ENCODE measurements at places on chromosomes 4 and X.

GRCh38 chr4:101286663-101287062, 60.7 kb downstream of the PPP3CA start:
- DNase-seq, result no peak

- DNase-seq, result no peak
Measured at GRCh38 chr4:39085891-39086290, 23.9 kb downstream of the KLHL5 start.

DNA sequence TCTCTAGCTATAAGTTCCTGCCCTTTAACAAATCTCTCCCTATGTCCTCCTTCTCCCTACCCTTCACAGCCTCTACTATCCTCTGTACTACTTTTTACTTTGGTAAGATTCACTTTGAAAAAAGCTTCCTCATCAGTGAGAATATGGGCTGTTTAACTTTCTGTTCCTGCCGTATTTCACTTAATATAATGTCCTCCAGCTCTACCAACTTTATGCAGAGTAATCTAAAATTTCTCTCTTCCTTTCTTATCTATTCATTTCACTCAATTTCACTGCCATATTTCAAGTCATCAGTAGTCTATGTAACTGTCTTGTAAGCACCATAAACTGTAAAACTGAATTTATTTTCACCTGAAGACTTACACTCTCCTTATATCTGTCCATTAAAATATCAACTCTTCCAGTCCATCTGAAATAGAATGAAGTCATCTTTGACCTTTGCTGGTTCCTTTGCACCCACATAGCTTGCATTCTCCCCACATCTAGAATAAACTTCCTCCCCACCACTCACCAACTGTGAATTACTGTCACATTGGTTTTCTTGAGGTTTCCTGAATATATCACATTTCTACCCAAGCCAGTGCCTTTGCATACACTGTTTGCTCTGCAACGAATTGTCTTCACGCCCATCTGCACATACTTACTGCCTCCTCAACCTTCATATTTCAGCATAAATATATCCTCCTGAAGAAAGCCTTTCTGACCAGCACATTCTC, 54.6 kb downstream of the ARAP2 start:
- no peak for DNase-seq

GRCh38 chr4:22356987-22357596, 158.8 kb downstream of the ADGRA3 start:
- peak; percentile 22 for DNase-seq

GRCh38 chrX:65997978-65998717, 41.7 kb downstream of the VSIG4 start:
- no peak for DNase-seq

DNA sequence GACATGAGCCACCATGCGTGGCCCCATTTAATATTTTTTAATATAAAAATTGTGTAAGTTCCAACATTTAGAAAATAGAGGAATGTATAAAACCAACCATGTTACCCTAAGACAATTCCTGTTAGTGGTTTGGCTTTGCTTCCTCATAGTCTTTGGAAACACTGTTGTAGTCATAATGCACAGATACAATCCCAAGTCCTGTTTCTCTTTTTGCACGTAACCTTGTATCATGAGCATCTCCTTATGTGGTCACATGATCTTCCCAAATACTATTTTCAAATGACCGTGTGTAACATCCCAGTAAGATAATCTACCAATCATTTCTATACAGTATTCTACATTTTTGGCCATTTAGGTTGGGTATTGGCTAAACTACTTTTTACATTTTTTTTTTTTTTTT, 13.9 kb upstream of the RHOH start:
- no peak for DNase-seq

- no peak for DNase-seq
Measured at GRCh38 chrX:19350941-19351384, 7.2 kb downstream of the PDHA1 start.

DNA sequence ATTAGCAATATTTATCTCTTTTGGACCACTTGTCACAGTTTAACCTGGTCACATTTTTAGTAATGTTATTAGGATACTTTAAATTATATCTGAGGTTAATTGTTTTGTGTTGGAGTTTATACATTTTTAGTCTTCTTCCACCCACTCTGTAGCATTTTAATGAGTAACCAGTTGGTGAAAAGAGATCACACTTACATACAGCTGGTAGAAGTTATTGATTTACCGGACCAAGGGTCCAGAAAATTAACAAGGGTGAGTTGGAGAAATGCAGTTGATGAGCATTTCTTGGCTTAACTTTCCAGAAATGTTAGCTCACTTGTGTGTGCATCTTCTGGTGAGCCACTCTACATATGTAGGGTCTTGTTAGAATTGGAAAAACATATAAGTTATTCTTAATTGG, 219.6 kb downstream of the GRXCR1 start:
- no peak for DNase-seq

- no peak for DNase-seq
Measured at GRCh38 chr4:26952891-26953290, 92.2 kb downstream of the STIM2 start.

DNA sequence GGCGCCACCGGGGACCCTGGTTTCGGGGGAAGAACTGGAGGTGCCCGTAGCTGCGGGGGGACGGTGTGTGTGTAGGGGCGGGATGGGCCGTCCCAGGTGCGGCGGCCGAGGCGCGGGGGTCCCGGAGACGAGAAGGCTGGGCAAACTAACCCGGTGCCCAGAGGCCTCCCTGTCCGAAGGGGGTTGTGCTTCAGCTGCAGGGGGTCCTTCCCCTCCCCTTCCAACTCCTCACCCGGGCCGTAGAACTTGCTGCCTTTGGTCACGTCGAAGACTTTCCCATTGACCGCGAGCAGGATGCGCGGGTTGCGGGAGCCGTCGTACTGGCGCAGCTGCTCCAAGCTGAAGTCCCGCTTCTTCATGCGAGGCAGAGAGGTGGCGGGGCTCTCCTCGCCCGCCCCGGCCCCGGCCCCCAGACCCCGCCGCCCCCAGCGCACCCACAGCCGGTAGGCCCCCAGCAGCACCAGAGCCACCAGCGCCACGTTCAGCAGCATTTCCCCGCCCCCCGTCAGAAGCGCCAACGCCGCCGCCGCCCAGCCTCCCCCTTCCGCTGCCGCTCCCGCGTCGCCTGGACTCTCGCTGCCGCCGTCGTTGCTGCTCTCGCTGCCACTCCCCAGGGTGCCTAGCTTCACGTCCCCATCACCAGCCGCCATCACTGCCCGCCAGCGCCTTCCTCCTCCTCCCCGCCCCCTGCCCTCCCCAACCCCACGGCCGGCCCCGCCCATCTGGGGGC, at the start of gene PGRMC2:
PGRMC2 (minus strand) TSS at position 673 of the 730 bp plus-strand sequence; CDS start at position 650, 23 bp downstream.
- DNase-seq, result peak; percentile 22

- DNase-seq, result peak; percentile 54
Measured at GRCh38 chrX:136028383-136028984, 43.2 kb downstream of the SLC9A6 start.

GRCh38 chr4:125744891-125745364, 430.2 kb downstream of the FAT4 start:
- no peak for DNase-seq

DNA sequence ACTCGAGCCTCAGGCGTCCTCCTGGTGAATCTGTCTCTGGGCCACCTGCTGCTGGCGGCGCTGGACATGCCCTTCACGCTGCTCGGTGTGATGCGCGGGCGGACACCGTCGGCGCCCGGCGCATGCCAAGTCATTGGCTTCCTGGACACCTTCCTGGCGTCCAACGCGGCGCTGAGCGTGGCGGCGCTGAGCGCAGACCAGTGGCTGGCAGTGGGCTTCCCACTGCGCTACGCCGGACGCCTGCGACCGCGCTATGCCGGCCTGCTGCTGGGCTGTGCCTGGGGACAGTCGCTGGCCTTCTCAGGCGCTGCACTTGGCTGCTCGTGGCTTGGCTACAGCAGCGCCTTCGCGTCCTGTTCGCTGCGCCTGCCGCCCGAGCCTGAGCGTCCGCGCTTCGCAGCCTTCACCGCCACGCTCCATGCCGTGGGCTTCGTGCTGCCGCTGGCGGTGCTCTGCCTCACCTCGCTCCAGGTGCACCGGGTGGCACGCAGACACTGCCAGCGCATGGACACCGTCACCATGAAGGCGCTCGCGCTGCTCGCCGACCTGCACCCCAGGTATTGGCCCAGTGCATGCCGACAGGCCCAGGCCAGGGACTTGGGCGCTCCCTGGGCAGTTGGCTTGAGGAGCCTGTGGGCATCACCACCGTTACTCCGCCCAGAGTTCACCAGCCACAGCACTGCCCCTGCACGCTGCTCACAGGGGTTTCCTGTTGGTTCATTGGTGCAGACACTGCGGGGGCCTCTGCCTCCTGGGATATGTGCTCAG, 1.1 kb downstream of the GPR78 start:
- DNase-seq, result no peak

DNA sequence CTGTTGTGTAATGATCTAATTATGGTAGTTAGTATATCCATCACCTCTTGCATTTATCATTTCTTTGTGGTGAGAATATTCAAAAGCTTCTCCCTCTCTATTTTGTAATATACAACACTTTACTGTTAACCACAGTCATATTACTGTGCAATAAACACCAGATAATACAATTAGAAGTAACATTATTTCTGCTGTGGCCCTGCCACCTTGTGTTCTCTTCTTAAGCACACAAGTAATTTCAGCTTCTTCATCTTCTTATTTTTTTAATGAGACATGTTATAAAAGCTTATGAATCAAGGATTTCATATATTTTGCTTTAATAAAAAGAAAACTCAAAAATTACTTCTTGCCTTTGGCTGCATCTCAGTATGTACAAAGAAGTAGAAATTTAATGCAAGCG, 675.2 kb upstream of the INTU start:
- no peak for DNase-seq

- no peak for DNase-seq
Measured at GRCh38 chr4:108024085-108024877, 34.6 kb downstream of the HADH start.

DNA sequence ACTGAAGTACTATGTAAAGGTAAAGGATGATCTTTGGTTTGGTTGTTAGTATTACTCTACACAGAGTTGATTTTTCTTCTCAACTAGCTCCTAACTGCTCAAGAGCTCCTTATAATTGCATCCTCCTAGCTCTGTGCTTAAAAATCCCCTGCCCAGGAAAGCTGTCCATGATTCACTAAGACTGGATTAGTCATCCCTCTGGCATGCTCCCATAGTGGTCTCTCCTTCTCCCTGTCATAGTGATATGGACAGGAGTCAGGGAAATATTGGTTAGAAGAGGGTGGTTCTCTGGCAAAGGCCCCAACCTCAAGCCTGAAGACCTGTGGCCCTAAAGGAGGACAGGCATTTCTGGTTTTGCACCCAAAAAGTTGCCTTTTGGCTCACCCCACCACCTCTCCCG, 242.3 kb upstream of the KCNIP4 start:
- peak; percentile 10 for DNase-seq

DNA sequence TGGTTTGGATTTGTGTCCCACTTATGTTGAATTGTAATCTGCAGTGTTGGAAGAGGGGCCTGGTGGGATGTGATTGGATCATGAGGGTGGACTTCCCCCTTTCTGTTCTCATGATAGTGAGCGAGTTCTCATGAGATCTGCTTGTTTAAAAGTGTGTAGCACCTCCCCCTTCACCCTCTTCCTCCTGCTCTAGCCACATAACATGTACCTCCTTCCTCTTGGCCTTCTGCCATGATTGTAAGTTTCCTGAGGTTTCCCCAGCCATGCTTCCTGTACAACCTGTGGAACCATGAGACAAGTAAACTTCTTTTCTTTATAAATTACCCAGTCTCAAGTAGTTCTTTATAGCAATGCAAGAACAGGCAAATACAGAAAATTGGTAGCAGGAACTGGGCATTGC, 138.7 kb downstream of the INPP4B start:
- no peak for DNase-seq

- no peak for DNase-seq
Measured at GRCh38 chrX:37476571-37477170, 94.8 kb upstream of the LANCL3 start.

- DNase-seq, result no peak
Measured at GRCh38 chrX:107632346-107632745, 4.0 kb downstream of the PRPS1 start.

GRCh38 chrX:142036116-142036515, 132.4 kb downstream of the MAGEC1 start:
- no peak for DNase-seq

DNA sequence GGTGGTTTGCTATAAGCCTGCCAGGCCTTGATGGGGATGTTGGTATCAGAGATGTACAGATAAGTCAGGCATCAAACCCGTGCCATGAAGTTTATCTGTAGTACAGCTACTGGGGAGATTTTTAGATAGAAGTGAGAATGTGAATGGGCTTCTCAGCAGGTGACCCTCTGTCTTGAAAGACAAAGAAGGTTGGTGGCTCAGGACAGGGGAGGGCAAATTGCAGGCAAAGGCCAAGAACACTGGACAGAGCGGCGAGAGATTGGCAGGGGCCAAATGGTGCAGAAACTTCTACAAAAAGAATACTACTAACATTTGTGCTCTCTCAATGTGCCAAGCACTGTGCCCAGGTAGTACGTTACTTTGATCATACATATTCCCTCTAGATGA, 1.9 kb upstream of the PIM2 start:
- DNase-seq, result no peak

- no peak for DNase-seq
Measured at GRCh38 chr4:66804979-66805378, 740.3 kb downstream of the CENPC start.

- DNase-seq, result no peak
Measured at GRCh38 chr4:16027626-16028025, 56.2 kb downstream of the PROM1 start.

- no peak for DNase-seq
Measured at GRCh38 chr4:7710576-7711306, 228.9 kb downstream of the AFAP1 start.

DNA sequence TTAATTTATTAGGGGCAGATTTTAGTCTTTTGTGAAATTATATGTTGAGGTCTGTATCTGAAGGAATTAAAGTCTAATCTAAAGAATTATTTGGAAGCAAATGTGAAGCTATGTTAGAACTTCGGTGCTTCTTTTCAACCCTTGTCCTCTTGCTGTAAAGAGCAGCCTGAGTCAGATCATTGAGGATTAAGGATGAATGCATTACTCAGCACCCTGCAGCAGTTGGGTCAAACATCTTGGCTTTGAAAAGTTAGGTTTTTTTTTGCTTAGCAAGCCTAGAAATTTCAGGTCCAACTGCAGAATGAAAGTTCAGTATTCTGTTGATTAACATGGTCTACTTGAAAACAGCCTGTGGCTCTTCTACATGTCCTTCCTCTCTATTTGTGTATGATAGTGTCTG, 57.6 kb downstream of the SLC4A4 start:
- no peak for DNase-seq

DNA sequence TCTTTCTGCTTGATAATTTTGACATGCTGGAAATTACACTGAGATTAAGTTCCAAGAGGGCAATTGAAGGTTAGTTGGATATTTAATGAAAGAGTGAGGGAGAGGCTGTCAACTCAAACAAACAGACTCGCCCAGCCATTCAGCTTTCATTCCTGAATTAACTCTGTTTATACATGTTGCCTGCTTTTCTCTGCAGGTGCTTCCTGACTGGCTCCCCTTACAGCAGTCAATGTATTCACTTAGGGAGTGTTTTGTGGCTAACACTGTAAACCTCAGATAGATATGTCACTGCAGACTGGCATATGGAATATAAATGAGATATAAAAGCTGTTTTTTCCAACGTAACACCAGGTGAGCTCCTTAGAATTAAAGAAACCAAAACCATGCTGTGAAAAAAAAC, 28.7 kb downstream of the TMPRSS11A start:
- DNase-seq, result peak; percentile 30
